Ovary (tissue), 10 donors: ENCODE measurements at places on chromosomes 11 and 22. TPM values are rescaled to one million over a fixed set of nuclear protein-coding genes. Genes with fewer than 3 reads are reported as not detected.
A peak's percentile ranks its signal among the peaks of the same experiment; 100 is the strongest.

GRCh38 chr11:35116245-35116644, 22.7 kb upstream of the CD44 start:
- H3K27me3 ChIP-seq = no peaks in the 10 kb centered on the region
- no peak for DNase-seq
- no peak overlapping the region for H3K4me3 ChIP-seq
- no peak overlapping the region for H3K27ac ChIP-seq
- peaks cover 5% of the 10 kb centered on the region for H3K4me1 ChIP-seq

The MUC2 gene
- 0.10 TPM for total RNA-seq

The OTUB1 gene
- 50.7 TPM for total RNA-seq

DNA sequence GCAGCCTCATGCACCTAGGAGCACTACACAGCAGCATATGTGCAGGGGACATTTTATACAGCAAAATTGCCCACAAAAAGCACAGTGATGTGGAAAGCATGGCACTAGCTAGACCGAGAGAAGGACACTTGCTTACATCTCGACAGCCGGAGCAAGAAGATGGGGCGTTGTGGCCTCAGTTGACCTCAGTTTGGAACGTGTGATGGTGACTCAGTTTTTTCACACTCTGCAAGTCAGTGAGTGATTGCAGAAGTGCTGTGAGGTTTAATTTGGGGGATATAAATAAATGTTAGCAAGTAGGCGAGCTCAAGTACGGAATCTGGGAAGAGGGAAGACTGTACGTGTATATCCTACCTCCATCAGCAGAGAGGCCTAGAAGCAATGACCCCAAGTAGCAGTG, 23.3 kb downstream of the LRP5 start:
- peaks cover 11% of the 10 kb centered on the region for H3K4me1 ChIP-seq
- H3K4me3 ChIP-seq = no peak overlapping the region
- H3K36me3 ChIP-seq = no peaks in the 10 kb centered on the region
- no peak overlapping the region for H3K27ac ChIP-seq

DNA sequence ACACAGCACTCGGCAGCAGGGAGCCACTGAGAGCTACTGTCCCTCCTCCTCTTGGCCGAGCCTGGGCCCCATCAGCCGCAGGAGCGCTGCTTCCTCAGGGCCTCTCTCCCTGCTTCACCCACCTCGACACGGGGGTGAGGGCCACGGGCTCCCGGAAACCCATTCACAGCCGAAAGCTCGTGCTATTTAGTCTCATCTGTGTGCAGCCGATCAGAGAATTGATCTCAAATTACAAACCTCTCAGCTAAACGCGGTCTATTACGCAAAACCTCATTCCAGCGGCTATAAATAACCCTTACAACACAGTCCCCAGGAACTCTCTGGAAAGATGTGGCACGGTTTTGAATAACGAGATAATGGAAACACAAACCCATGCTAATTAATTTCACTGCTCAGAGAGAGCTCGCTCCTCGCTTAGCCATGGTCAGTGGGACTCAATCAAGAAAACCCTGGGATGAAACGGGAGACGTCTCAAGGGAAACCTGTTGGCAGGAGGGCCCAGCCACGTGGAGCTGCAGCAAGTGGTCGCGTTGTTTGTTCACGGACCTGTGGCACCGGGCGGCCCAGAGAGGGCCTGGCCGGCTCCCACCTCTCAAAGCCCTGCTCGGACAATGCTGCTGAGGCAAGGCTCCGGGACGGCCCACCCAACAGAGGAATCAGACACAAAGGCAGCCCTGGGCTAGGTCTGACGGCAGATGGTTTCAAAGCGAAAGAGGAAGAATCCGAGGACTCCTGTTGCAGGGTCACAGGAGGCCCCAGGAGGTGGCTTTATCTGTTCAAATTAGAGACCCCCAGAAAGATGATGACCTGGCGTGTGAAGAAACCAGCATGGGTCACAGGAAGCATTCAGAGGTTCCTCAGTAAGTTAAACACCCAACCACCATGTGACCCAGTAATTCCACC, 210.5 kb downstream of the CTTN start:
- no peak for DNase-seq
- no peak overlapping the region for H3K27ac ChIP-seq
- peaks cover 3% of the 10 kb centered on the region for H3K4me1 ChIP-seq
- H3K36me3 ChIP-seq = no peaks in the 10 kb centered on the region

DNA sequence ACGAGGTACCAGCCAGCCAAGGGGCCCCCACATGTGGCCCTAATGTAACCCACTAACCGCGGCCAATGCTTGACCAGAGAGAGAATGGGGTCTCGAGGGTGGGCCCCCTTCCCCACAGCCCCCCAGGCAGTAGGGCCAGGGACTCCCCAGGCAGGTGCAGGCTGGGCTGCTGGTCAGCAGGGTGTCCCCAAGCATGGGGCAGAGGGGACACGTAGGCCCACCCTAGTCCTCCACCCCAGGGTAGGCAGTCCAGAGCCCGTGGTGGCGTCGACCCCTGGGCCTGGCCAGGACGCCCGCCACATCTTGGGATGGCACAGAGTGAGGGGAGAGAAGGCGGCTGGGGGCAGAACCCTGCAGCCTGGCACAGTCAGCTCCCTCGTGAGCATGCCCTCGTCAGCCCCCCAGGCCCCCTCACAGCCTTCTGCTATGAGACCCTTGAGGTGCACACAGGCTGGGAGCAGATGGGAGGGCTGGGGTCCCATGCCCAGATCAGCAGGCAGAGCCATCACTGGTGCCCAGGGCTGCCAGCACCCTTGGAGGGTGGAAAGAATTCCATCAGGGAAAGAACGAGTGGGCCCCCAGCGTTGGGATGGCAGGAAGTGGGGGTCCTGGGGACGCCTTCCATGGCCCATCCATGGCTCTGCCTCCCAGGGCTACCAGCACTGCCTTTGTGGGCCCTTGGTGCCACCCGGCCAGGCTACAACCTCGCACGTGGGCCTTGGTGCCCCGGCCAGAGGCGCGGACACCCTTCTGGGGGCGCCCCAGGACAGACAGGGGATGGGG, 6.1 kb downstream of the TNNT3 start:
- no peak overlapping the region for H3K27ac ChIP-seq
- peaks cover 4% of the 10 kb centered on the region for H3K4me1 ChIP-seq
- no peak for DNase-seq
- H3K27me3 ChIP-seq = no peaks in the 10 kb centered on the region
- H3K4me3 ChIP-seq = no peak overlapping the region

GRCh38 chr11:38131535-38131934, 1533.5 kb upstream of the RAG2 start:
- no peak overlapping the region for H3K27ac ChIP-seq
- no peaks in the 10 kb centered on the region for H3K4me1 ChIP-seq
- H3K36me3 ChIP-seq = no peaks in the 10 kb centered on the region
- H3K4me3 ChIP-seq = no peak overlapping the region
- DNase-seq = no peak

DNA sequence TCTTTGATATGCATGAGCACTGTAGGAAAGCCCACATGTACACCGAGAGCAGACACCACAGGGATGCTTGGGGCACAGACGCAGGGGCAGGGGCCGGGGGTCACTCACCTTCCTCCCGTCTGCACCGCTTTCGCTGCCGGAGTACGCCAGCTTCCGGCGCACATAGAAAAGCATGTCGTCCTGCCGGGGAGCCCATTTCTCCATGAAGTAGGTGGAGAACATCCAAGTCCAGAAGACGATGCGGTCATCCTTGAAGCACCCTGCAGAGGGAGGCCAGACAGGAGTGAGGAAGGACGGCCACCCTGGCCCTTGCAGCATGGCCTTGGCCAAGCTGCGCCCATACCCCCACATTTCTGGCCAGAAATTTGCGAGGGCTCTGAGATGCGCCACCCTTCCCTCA, 28.8 kb downstream of the KIAA0930 start:
- H3K36me3 ChIP-seq = no peaks in the 10 kb centered on the region
- no peaks in the 10 kb centered on the region for H3K27me3 ChIP-seq
- DNase-seq = no peak
- peaks cover 8% of the 10 kb centered on the region for H3K4me1 ChIP-seq

- H3K4me3 ChIP-seq = no peak overlapping the region
- no peaks in the 10 kb centered on the region for H3K4me1 ChIP-seq
- H3K27ac ChIP-seq = no peak overlapping the region
- no peaks in the 10 kb centered on the region for H3K27me3 ChIP-seq
Observed at GRCh38 chr22:27492566-27493201, 308.9 kb downstream of the MN1 start.

DNA sequence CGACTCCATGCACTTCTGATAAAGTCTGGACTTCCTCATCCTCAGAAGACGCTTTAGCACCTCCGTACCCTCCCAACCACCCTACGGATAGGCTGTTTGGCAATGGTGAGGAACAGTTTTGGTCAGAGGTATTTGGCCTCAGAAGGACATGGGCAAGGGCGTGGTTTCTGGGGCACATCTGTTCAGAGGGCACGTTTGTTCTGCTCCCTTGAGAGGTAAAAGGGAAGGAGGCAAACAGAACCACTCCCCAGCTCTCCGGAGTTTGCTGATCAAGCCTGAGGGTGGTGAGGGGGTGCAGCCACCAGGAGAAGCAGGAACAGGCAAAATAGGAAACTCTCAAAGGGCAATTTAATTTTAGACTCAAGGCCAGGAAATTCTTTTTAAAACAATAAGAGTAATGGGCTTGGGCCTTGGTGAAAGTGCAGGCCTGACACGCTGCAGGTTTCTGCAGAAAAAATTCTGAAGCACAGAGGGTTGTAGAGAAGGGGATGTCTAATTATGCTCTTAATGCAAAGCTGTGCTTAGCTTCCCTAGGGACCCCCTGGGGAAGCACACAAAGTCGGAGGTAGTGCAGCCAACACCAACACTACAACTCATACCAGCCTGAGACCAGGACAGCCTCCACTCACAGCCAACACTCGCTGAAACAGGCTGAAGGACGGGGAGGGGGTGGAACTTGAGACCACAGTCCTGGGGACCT, 23.3 kb downstream of the ETS1 start:
- H3K4me3 ChIP-seq = no peak overlapping the region
- no peaks in the 10 kb centered on the region for H3K36me3 ChIP-seq
- H3K27ac ChIP-seq = no peak overlapping the region
- H3K27me3 ChIP-seq = no peaks in the 10 kb centered on the region

The MMP11 gene
- 5.8 TPM for total RNA-seq

DNA sequence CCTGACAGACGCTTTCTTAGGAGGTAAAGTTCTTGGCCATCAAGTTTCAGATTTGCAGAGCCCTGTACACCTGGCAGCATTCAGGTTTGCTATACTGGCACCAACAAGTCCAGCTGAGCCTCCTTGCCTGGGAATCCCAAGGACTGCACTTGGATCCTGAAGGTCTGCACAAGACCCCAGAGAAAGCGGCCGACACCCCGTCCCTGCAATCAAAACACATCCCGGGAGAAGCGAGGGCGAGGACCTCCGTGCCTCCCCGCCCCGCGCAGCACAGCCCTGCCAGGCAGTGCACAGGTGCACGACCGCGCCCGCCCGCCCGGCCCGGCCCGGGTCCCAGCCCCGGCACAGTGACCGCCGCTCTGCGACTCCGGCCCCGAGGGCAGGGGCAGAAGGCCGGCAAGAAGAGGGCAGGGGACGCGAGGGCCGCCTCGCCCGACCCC, 559 bp downstream of the MRTFA start:
- peak overlapping the region; percentile 93 for H3K27ac ChIP-seq
- peak overlapping the region; percentile 99 for H3K4me3 ChIP-seq
- no peaks in the 10 kb centered on the region for H3K36me3 ChIP-seq
- H3K4me1 ChIP-seq = no peaks in the 10 kb centered on the region

The POGLUT3 gene
- total RNA-seq = 24.6 TPM

- H3K4me1 ChIP-seq = no peaks in the 10 kb centered on the region
- no peaks in the 10 kb centered on the region for H3K27me3 ChIP-seq
- DNase-seq = no peak
- H3K27ac ChIP-seq = no peak overlapping the region
- no peak overlapping the region for H3K4me3 ChIP-seq
Observed at GRCh38 chr11:62062223-62062861, 61.5 kb upstream of the INCENP start.

GRCh38 chr22:41576877-41577276, 12.8 kb downstream of the PMM1 start:
- H3K4me1 ChIP-seq = peaks cover 14% of the 10 kb centered on the region
- H3K4me3 ChIP-seq = no peak overlapping the region
- H3K36me3 ChIP-seq = no peaks in the 10 kb centered on the region
- peak; percentile 68 for DNase-seq
- no peak overlapping the region for H3K27ac ChIP-seq

The ABTB2 gene
- 2.6 TPM for total RNA-seq

GRCh38 chr11:134780486-134781147, 368.6 kb upstream of the B3GAT1 start:
- H3K27ac ChIP-seq = no peak overlapping the region
- no peak for DNase-seq
- H3K36me3 ChIP-seq = no peaks in the 10 kb centered on the region
- no peaks in the 10 kb centered on the region for H3K27me3 ChIP-seq
- H3K4me1 ChIP-seq = no peaks in the 10 kb centered on the region

The SMIM35 gene
- total RNA-seq = not detected

DNA sequence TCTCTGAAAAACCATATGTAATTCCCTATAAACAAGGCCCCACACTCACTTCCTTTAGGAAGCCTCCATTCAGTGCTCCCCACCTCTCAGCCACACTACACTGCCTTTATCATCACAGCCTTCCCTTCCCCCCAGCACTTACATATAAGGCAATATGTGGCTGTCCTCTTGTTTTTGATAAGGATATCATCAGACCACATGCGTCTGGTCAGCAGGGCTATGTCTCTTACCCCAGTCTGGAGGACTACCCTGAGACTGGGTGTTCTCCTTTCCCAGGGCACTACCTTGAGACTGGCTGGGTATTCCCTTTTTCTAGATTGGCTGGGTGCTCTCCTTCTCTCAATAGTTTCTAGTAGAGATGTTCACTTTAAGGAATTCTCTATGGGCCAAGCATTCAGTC, 7.8 kb downstream of the KCNE3 start:
- no peak overlapping the region for H3K27ac ChIP-seq
- no peaks in the 10 kb centered on the region for H3K36me3 ChIP-seq
- H3K27me3 ChIP-seq = no peaks in the 10 kb centered on the region

GRCh38 chr11:117002639-117003299, 95.5 kb downstream of the SIK3 start:
- H3K4me1 ChIP-seq = peaks cover 3% of the 10 kb centered on the region
- H3K36me3 ChIP-seq = no peaks in the 10 kb centered on the region
- no peak for DNase-seq

DNA sequence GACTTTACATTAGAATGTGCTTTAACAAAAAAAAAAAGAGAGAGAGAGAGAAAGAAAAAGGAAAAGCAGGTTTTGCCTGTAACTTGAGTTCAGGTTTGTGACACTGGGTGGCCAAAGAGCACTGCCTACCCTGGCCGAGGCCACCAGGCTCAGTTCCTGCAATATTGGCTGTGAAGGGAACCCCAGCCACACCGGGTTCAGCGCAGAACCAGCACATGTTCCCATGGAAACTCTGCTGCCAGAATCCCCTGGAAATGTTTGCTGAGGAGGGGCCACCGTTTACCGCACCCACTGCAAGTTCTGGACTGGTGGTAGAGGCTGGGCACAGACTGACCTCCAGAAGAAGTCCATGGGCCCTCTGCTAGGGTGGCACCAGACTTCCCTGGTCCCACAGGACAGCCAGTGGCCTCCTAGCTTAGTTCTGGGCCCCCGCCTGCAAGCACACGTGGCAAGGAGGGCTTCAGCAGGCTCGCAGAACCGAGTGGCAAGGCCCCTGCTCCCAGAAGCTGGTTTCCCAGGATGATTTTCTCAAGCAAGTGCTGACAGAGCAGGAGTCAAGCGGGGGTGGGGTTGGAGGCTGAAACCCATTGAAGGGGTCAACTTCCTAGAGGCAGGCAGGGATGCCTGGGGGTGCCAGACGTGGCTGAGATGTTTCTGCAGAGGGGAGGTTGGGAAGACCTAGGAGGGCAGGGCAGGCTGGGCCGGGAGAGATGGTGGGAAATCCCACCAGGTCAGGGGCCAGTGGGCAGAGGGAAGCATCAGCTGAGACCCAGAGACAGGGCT, 51.2 kb downstream of the NFAM1 start:
- no peaks in the 10 kb centered on the region for H3K27me3 ChIP-seq
- H3K4me1 ChIP-seq = no peaks in the 10 kb centered on the region
- no peak overlapping the region for H3K4me3 ChIP-seq
- no peaks in the 10 kb centered on the region for H3K36me3 ChIP-seq
- no peak for DNase-seq

GRCh38 chr22:38867471-38868285, 4.3 kb downstream of the CBX6 start:
- H3K27ac ChIP-seq = no peak overlapping the region
- no peak for DNase-seq
- H3K4me1 ChIP-seq = peaks cover 26% of the 10 kb centered on the region
